RKO (cell line): ENCODE measurements at places on chromosomes 5 and 9.

DNA sequence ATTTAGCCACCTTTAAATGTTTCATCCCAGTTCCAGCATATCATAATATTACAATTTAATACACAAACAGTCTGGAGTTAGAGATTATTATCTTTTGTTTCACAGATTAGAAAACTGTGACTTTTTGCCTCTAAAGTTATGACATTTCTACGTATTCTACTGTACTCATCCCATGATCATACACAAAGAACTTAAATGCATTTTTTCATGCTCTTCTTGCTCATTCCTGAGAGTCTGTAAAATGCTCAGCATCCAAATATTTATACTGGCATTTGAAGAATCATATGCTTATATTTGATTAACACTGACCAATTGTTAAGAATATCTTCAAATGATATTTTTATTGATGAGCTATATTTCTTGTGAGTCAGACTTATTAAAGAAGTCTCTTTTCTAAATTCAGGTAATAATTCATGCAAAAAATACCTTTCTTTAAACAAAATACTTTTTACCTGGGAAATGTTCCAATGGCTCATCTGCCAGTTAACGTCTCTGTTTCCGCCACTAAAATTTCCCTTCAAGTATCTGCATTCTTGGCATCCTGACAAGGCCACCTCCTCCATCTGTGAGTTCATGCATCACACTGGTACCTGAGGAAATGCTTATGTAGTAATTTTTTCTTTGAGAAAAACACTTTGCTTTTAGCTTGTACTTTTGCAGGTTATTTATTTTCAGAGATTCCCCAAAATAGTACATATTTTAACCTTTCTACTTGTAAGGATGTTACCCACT lies 139.6 kb upstream of the RASA1 start:
- DNase-seq, result no peak

DNA sequence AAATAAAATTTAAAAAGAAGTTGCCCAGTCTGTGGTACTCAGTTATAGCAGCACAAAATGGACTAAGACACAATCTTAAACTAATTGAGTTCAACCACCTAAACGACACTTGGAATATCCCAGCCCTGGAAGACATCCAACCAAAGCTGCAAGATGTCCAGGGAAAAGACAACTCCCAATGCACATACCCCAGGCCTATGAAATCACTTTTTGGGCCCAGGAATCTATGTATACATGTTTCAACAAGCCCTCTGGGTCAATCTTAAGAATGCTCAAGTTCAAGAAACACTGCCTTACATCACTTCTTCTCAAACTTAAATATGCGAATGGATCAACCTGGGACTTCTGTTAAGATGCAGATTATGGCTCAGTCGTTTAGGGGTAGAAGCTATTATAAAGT lies 148.6 kb downstream of the ELAVL2 start:
- no peak for DNase-seq

DNA sequence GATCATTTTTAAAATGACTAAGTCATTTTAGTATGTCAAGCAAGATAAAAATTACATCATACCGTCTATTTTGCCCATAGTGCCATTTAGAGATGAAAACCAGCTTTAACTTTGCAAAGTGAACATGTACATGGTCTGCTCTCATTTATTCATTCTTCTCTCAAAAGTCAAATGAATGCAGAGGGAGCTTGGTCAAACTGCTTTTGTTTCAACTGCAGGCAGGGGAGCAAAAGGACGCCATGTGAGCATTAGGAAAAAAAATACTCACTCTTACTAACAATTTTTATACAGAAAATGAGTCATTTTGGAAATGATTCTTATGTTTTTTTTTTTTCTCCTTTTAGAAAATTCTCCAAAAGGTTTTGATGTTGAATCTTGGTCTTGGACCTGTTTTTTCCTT lies 15.7 kb downstream of the SCGB3A1 start:
- DNase-seq, result no peak

- DNase-seq, result no peak
Measured at GRCh38 chr5:3933536-3933935, 337.9 kb downstream of the IRX1 start.

- no peak for DNase-seq
Measured at GRCh38 chr5:95633671-95634070, 12.9 kb upstream of the RFESD start.

- DNase-seq, result no peak
Measured at GRCh38 chr5:155025895-155026294, 12.3 kb downstream of the KIF4B start.

GRCh38 chr9:90842996-90843395 lies 41.4 kb downstream of the SYK start:
- no peak for DNase-seq

GRCh38 chr5:104843822-104844221 lies 1281.2 kb upstream of the NUDT12 start:
- DNase-seq, result no peak

GRCh38 chr5:124929000-124929399 lies 182.6 kb upstream of the ZNF608 start:
- DNase-seq, result no peak

DNA sequence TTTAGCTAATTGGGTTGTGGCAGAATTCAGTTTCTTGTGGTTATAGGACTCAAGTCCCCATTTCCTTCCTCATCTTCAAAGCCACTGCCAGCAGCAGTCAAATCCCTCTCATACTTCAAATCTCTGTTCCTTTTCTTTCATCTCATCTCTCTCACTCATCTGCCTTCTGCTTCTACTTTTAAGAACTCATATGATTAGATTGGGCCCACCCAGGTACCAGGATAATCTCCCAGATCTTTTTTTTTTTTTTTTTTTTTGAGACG lies 8.0 kb upstream of the REEP5 start:
- DNase-seq, result no peak

- DNase-seq, result no peak
Measured at GRCh38 chr9:110856772-110857171, 181.5 kb downstream of the LPAR1 start.

DNA sequence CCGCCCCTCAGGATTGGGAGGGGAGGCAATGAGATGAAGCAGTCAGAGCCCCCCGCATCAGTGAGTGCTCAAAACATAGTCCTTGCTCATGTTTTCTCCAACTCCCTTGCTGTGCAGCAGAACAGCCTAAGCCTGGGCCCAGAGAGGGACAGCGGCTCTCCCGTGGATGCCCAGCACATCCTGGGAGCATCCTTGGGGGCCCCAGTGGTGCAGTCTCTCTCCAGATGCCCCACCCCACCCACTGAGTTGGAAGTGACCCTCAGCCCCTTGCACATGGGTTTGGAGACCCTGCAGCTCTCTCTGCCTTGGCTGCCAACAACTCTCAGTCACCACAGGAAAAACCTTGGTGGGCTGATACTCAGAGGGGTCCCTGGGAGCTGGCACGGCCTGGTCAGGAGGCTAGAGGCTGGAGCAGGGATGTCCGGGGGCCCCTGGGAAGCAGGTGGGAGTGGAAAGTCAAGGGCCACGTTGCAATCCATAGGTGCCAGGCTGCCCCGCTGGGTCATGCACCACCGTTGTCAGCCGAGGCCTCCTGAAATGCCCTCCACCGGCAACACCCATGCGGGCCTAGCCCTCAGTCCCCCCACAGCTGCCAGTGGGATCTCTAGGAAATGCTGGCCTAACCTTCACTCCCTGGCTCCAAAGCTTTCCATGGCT lies 242.5 kb downstream of the PBX3 start:
- DNase-seq, result no peak

DNA sequence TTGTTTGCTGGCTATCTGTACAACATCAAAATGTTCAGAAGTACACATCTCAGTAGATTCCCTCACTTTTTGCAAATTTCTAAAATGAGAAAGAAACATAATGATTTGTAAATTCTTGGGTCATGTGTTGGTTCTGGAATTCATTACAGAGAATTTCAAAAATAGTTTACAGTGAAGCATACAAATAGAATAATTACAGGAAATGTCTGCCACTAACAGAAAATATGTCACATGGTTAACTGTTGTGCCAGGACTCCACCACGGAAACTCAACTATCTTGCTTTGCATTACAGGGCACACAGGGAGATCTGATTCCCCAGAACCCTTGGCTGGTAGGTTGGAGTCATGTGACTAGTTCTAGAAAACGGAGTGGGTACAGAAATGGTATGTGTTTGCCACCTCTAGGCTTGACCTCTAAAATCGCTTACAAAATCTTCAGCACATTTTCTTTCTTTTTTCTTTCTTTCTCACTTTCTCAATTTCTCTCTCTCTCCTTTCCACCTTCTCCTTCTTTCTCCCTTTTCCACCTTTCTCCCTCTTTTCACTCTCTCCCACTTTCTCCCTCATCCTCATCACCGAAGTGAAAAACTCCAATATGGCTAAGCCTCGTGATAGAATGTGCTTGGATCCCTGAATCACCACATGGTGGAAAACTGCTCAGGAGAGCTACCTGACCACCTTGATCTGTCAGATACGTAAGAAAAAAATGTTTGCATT lies 32.4 kb downstream of the RASEF start:
- no peak for DNase-seq

DNA sequence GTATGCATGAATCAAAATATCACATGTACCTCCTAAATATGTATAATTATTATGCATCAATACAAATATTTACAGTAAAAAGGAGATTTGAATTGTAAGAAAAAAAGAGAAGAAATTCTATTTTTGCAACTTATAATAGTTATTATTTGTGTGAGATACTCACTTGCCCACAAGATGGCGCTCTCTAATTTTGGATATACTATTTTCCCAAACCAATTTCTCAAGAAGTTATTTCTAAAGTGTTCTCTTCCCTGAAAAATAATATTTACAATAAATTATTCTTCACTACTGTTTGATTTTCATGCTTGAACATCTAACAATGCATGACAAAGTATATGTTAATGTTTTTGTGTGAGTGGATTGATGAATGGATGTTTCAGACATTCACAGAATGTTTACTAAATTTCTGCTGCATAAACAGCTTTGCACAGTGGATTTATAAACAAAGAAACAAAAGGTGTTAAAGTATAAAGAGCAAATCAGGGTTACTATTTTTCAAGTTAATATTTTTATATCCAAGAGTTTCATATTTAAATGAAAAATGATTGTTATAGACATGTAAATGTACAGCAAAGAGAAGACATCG lies 503.4 kb downstream of the PDE4D start:
- peak; percentile 30 for DNase-seq

GRCh38 chr5:115309751-115310370 lies 13.4 kb upstream of the CCDC112 start:
- DNase-seq, result peak; percentile 78

GRCh38 chr5:123428521-123429220 lies 5.5 kb upstream of the CEP120 start:
- DNase-seq, result no peak

- DNase-seq, result no peak
Measured at GRCh38 chr9:120184266-120184665, 395.7 kb downstream of the CDK5RAP2 start.

GRCh38 chr9:101018467-101018866 lies 10.1 kb upstream of the PLPPR1 start:
- DNase-seq, result no peak

DNA sequence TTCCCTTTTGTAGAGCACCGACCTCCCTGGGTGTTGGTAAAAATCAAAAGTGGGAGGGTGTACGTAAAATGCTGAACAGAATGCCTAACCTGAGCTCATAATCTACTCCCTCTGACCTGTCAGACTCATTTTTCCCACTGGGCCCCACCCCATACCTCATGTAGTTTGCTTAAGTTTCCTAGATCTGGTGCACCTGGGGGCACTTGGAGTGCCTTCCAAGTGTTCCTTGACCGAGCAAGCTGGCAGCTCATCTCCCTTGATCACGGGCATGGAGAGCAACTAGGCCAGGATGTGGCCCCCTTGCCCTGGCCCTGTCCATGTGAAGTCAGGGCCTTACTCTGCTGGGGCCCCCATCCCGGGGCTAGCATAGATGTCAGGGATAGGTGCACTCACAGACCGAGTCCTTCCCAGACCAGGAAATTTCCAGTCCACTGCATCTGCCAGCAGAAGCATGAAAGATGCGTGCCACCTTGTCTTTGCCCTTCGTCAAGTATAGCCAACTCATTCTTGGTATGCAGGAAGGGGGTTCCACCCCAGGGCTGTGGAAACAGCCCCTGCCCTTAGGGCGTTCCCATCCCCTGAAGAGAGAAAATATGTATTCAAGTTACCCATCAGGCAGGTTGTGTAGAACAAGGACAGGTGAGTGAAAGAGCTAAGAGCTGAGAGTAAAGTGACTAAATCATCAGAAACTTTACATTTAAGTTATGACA lies 41.9 kb downstream of the SLC22A5 start:
- peak; percentile 11 for DNase-seq

GRCh38 chr9:23123048-23123632 lies 676.5 kb downstream of the DMRTA1 start:
- peak; percentile 50 for DNase-seq

DNA sequence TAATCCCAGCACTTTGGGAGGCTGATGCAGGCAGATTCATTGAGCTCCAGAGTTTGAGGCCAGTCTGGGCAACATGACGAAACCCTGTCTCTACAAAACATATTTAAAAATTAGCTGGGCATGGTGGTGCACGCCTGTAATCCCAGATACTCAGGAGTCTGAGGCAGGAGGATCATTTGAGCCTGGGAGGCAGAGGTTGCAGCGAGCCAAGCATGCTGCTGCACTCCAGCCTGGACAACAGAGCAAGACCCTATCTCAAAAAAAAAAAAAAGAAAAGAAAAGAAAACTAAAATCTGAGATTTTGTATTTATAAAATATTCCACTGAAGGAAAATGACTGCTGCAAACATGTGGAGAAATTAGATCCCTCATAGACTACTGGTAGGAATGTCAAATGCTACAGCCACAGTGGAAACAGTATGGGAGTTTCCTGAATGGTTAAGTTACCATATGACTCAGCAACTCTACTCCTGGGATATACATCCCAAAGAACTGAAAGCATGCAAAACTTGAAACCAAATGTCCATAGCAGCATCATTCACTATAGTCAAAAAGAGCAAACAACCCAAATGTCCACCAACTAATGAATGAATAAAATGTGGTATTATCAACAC lies 106.1 kb downstream of the UBAP2 start:
- peak; percentile 20 for DNase-seq

- no peak for DNase-seq
Measured at GRCh38 chr9:88777498-88778312, 213.6 kb upstream of the S1PR3 start.

DNA sequence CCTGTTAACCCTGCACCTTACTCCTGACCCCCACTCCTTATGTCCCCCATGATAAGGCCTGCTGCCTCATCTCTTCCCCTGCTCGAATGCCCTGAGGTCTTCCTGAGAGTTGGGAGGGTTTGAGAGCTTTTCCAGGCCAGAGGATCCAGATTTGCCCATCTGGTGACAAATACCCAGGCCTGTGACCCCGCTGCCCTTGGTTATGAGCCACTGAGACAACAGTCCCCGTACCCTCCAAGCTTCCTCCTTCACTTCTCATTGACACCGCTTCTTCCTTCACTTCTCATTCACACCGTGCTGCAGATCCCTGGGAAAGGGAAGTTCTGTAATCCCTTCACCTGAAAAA lies 593 bp downstream of the GM2A start:
- DNase-seq, result no peak

DNA sequence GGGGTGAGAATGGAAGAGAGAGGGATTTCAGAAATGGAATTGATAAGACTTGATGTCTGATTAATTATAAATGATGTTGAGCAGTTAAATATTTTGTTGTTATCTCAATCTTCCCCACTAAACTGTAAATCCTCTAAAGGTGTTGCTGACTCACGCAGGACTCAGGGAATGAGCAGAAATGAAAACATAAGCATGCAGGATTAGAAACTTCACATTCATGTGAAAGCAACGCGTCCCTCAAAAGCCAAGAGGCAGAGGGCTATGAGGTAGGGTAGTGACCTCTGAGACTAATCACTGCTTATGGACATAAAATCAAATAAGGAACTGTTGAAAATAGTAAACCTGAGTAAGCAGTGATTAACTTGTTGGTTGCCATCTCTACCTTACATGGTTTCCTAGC lies 21.1 kb downstream of the ADAMTSL1 start:
- peak; percentile 43 for DNase-seq
